ENCODE measurements at places on chromosomes 6 and 20.

DNA sequence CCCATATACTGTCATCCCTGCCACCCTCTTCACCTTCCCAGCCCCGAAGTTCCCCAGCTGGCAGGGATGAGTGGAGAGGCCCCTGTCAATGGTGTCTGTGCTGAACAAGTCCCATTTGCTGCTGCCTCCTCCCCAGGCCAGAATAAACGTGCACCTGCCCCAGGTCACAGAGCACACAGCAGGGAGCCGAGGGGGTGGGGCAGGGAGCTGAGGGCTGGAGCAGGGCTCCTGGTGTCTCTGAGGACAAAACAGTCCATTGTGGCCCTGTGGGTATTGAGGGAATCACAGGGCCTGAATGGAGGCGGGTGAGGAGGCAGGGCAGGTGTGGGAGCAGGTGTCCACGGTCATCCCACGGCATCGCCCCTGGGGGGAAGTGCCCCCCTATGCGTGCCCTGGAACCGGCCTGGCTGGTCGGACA is 55.8 kb downstream of the SNAI1 start:
- DNase-seq = no peak

DNA sequence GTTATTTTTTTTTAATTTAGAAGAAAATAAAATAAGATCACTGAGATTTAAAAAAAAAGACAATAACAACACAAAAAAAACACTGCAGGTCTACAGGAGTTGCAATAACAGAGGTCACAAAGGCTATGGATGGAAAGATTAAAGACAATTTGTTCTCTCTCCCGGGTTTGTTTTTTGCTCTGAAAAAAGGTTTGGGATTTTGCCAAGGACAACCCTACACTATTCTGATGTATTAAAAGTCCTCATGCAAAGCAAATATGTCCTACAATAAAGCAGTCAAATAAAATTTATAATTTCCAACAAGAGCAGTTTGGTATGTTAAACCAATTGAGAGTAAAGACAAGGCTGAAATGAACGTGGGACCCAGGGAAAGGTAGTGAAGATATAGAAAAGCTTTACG is 55.6 kb downstream of the PTPRK start:
- DNase-seq = no peak

DNA sequence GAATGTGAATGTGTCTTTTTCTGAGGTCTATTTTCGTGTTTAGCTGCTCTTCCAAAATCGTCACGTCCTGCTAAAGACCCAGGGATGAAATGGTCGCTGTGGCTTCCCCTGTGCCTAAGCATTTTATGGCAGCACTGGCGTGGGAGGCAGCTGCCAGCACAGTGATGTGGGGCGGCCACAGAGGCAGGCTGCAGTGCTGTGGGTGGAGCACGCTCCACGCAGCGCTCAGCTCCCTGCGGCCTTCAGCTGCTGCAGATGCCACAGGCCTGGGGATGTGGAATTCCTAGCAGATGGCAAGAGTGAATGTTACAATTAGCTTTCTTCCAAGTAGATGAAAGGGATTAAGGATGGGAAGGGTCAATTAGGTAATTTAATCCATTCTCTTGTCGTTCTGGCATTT is 242.6 kb downstream of the SMOC2 start:
- DNase-seq = no peak

DNA sequence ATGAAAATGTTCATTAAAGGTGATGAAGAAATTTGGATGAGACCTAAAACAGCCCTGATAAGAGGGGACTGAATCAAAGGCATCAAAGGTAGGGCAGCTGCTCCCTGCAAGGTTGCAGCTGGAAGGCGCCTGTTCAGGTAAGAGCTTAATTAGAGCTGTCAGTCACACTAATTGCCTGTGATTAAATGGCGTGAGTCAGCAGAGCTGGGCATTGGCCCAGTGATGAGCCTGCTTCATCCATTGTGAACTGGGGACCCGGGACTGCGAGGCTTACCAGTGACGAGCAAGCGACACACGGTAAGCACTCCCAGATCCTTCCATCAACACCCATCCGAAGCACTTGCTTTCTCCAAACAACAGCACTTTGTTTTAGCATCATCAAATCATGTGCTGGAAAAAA is 621.5 kb upstream of the CDH4 start:
- DNase-seq = no peak

- no peak for DNase-seq
Observed at GRCh38 chr6:148629592-148630465, 117.0 kb upstream of the UST start.

DNA sequence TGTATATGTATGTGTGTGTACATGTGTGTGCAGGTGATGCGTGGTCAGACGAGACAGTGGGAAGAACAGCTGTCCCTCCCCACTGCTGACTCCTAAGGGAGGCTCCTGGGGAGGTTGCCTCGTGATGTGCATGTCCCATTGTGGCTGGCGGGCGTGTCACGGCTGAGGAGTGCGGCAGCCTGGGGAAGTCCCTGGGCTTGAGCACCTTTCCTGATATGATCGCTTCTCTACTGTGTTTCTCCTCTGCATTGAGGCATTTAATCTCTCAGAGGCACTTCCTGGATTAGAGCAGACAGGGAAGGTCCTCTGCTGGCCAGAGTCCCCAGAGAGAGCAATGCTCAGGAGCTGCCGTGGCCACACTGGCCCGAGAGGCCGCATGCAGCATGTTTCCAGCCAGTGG is 11.4 kb downstream of the NPBWR2 start:
- no peak for DNase-seq

DNA sequence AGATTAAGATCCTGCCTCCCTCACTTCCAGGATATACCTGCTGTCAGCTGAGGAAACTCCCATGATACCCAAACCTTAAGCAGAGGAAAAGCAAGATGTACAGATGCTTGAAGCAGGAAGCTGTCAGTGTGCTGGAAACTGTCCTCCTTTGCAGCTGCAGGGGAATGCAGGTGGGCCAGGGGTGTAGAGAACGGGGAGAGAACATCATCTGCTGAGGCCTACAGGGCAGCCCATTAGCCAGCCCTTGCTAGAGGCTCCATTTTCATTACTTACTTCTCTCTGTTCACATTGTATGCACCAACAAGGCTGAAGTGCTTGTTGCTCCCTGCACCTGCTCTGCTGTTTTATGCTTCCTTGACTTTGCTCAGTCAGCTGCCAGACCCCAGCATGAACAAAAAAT is 119.1 kb downstream of the PRND start:
- DNase-seq = no peak

GRCh38 chr6:9789201-9789600 is 625.7 kb downstream of the TFAP2A start:
- DNase-seq = no peak
